T47D (cell line): ENCODE measurements at places on chromosomes 13 and 19.
A peak's percentile ranks its signal among the peaks of the same experiment; 100 is the strongest.

- no peak for DNase-seq
Measured at GRCh38 chr13:94323764-94324758, 155.4 kb downstream of the DCT start.

DNA sequence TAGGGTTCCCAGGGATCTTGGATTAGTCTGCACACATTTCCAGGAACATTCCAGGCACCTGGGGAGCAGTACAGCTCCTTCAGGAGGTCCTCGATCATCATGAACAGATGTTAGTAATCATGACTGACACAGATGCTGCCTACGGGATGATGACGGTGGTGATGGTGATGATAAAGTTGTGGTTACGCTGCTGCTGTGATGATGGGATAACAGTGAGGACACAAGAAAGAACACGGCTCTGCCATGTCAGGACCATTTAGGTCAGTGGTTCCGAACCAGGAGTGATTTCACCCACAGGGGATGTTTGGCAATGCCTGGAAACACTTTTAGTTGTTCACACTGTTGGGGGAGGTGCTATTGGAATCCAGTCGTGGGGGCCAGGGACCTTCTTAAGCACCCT is 1193.0 kb downstream of the UQCRFS1 start:
- no peak for DNase-seq

DNA sequence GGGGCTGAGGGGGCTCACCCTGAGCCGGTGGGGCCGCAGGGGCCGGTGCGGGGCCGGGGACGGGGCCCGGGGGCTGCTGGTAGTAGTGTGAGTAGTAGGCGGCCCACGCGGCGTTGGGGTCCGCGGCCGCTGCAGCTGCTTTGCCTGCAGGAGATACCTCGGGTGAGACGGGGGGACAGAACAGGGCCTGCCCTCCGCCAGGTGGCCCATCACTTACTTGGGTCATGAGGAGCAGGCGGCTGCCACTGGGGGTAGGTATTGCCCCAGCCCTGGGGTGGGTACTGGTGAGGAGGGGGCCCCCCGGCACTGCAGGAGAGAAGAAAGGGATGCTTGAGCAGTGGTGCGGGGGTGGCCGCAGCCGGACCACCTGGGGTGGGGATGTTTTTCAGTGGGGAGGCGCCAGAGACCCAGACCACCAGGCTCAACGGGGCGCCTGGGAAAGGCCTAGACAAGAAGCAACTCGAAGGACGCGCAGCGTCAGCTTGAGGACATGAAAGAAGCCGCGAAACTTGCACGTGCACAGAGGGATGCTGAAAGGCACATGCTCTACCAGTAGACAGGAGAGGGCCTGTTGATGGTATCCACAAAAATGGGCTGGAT is 8.9 kb downstream of the KHSRP start:
- DNase-seq = no peak

DNA sequence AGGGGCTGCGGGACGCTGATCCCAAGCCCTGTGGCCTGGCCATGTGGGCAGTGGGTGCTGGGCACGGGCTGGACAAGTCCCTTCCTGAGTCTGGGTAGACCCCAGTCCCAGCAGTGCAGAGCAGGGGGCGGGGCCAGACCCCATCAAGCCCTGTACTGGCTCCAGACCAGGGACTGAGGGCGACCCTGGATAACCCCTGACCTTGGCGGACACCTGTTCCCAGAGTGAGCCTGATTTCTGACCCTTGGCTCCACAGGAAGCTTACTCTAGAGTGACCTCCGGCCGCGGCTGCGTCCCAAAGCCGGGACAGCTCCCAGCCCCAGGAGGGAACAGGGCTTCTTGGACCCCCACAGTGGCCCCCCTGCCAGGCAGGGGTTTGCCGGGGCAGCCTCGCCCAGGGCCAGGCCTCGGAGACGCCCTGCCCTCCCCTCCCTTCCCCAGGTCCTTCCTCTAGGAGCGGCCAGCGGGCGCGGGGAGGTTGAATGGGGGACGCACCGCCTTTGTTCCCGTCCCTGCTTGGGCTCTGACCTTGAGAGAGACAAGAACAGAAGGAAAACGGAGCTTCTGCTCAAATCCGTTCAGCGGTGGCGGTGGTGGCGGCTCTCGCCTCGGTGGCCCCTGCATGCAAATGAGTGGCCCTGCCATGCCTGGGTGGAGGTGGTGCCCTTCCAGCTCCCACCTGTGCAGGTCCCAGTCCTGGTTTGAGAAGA is 2.3 kb upstream of the EFNA2 start:
- no peak for DNase-seq

DNA sequence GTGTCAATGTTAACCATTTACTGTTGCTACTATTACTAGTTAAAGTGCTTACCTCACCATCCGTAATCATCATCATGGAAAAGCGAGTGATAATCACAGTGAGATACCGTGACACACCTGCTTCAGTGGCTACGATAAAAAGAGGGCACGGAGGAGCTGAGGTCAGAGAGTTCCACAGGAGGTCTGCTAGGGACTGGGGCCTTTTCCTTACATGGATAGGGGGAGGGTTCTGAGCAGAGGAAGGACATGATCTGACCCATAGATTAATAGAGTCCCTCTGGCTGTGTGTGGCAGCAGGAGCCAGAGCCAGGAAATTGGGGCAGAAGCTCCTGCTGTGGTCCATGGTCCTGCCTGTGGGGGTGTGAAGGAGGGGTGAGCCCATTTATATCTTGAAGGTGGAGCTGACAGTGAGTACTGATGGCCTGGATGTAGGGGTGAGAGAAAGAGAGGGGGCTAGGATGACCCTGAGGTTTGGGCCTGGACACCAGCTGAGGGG is 136.7 kb downstream of the SIPA1L3 start:
- DNase-seq = no peak

DNA sequence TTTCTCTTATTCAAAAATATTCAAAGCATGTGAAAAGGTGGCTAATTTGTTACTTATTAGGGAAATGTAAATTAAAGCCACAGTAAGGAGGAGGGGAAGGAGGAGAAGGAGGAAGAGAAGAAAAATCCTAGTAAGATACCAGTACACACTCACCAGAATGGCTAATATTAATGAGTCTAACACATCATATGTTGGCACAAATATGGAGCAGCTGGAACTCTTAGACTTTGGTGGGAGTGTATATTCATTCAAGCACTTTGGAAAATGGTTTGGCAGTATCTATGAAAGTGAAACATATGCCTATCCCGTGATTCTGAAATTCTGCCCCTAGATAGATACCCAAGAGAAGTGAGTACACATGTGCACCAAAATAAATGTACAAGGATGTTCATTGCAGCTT is 38.1 kb upstream of the RGCC start:
- no peak for DNase-seq

- peak; percentile 21 for DNase-seq
Measured at GRCh38 chr13:51844862-51845573, at the start of gene TMEM272. Gene TMEM272, minus strand, starts transcription at chr13:51845177. Its CDS starts 6,647 bp downstream, at chr13:51838530.

GRCh38 chr19:45250216-45250831 is 747 bp upstream of the MARK4 start:
- DNase-seq = peak; percentile 18
